Gastrocnemius medialis (tissue), 4 donors: ENCODE measurements at places on chromosomes 3 and 15. TPM values are rescaled to one million over a fixed set of nuclear protein-coding genes. Genes with fewer than 3 reads are reported as not detected.

The SCN5A gene
- total RNA-seq = 2.8 TPM

The PCSK6 gene
- 16.2 TPM for total RNA-seq

The CTXN2 gene
- total RNA-seq = not detected

The LCTL gene
- not detected for total RNA-seq

The MUC13 gene
- not detected for total RNA-seq

The PLIN1 gene
- total RNA-seq = 1.8 TPM

The BOC gene
- total RNA-seq = 7.4 TPM

The NLGN1 gene
- 0.52 TPM for total RNA-seq

The PDE8A gene
- total RNA-seq = 20.6 TPM

The CEP19 gene
- total RNA-seq = 1.7 TPM

The RAB6B gene
- total RNA-seq = 0.31 TPM

The FSD2 gene
- 6.9 TPM for total RNA-seq

The ADIPOQ gene
- total RNA-seq = 0.33 TPM

The REC114 gene
- not detected for total RNA-seq

The ITGB5 gene
- total RNA-seq = 101 TPM

The HIGD2B gene
- total RNA-seq = not detected

The CKMT1B gene
- total RNA-seq = 0.46 TPM

The EXD1 gene
- total RNA-seq = not detected

The LMAN1L gene
- not detected for total RNA-seq

The ZNF620 gene
- total RNA-seq = 4.2 TPM

The NR2E3 gene
- total RNA-seq = not detected

The MYL3 gene
- total RNA-seq = 82.7 TPM

The CPNE4 gene
- total RNA-seq = not detected

The TNFSF10 gene
- total RNA-seq = 27.5 TPM

The DPPA2 gene
- not detected for total RNA-seq

The FANCD2OS gene
- not detected for total RNA-seq

The STAB1 gene
- 23.5 TPM for total RNA-seq

The SLC51A gene
- 1.4 TPM for total RNA-seq

The TXNRD3 gene
- 3.2 TPM for total RNA-seq

The CFAP92 gene
- 0.07 TPM for total RNA-seq

The CASR gene
- not detected for total RNA-seq

The FOXB1 gene
- not detected for total RNA-seq

The ERC2 gene
- not detected for total RNA-seq

The FETUB gene
- total RNA-seq = not detected

The CDCP1 gene
- total RNA-seq = 0.82 TPM

The ARPP21 gene
- 63.2 TPM for total RNA-seq

The TUSC7 gene
- total RNA-seq = not detected

The SERINC4 gene
- not detected for total RNA-seq

The CTXND1 gene
- not detected for total RNA-seq

The CALML4 gene
- 1.2 TPM for total RNA-seq

The NEDD4 gene
- total RNA-seq = 45.4 TPM

The HTR3E gene
- total RNA-seq = not detected

The LRCH3 gene
- 126 TPM for total RNA-seq

The CEP97 gene
- total RNA-seq = 15.0 TPM

The OPA1 gene
- 78.2 TPM for total RNA-seq

The RAD51 gene
- 0.75 TPM for total RNA-seq
